ENCODE measurements at places on chromosomes 1 and 21. TPM values are rescaled to one million over a fixed set of nuclear protein-coding genes. Genes with fewer than 3 reads are reported as not detected.

The FCRLB gene
- 0.51 TPM for total RNA-seq

DNA sequence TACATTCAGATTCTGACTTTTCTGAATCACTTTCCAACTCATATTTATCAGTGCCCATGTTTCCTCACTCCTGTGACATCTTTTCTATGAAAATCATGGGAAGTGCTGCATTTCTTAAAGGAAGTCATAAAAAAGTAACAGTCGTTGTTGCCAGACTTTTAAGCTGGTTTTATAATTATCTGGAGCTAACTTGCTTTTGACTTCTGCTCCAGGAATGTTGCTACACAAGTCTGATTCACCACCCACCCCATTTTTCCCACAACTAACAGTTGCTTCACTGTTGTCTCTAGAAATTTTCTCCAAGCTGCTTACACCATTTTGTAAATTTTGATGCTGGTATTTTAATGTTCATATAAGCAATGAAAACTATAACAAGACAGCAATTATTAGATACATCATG is 12.2 kb downstream of the FCRLB start:
- peak; percentile 88 for DNase-seq

DNA sequence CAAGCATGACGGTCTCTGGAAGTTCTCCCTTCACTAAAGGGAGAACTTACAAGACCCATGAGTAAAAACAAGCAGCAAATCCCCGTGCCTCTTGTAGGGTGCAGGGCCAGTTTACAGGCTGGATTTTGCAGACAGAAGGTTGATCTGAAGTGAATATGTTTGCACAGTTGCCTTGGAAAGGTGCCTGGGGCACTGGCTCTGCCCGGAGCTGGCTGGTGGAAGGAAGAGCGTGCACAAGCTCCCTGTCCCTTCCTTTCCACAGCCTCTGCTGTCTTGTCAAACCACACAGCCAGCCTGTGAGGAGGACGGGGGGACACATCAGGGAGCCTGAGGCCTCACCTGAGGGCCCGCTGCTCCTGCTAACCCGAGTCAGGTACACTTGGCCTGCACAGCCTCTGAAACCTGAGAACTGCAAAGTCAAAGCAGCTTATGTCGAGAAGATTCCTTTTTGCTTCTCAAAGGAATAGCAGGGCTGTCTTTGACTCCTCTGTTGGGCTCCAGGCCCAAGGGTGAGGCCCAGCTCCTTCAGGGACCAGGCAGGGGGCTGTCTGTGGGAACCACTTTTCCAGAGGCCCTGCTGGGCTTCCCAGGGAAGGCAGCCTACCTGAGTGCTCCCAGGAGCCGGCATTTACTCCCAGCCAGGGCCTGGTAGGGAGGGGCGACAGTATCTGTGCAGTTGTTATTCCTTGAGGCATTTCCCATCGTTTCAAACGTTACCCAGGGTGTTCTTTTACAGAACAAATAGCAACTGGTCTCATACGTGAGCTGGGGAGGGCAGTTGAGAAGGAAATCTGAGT is 251.5 kb downstream of the SIPA1L2 start:
- no peak for DNase-seq

- no peak for DNase-seq
Observed at GRCh38 chr1:47838562-47839432, 158.4 kb downstream of the TRABD2B start.

GRCh38 chr1:53051676-53052075 is 10.3 kb upstream of the PODN start:
- peak; percentile 32 for DNase-seq

DNA sequence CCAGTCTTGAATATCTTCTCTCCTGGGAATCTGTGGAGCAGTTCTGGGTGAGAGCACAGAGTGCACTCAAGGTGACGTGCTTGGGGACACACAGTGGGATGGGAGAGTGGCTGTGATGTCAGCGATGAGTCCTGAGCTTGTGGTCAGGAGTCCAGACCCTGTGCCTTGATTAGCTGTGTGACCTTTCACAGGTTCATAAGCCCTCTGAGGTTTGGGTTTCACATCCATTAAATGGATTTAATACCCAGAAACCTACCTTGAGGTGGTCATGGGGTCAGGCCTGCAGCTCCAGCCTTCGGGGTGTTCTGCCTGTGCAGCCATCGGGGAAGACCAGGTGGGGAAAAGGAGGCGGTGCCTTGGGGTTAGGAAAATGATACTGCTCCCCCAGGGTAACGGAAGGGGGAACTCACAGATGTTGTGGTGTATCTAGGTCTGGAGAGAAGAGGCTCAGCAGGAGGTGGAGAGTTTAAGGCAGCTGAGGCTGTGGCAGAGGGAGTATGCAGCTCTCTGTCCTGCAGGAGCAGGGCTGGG is 38.5 kb upstream of the ETV3 start:
- no peak for DNase-seq

DNA sequence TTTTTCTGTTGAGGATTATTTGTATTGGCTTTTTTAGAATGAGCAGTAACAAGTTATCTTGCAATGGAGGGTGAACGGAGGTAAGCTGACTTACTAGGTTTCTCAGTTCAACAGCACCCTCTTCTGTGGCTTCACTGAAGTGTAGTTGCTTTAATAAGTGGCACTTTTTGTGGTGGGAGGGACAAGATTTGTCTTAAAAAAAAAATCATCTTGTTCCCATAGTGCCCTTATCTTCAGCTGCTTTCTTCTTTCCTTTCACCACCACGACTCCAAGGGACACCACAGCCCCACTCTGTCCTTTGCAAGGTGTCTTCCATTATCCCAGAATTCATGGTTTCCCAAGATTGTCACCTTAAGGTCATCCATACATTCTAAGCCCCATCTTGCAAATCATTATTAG is 92.9 kb downstream of the PIGK start:
- DNase-seq, result peak; percentile 16

All from foreskin keratinocyte (primary cell).